Stimulated activated CD4-positive, alpha-beta T cell treated with anti-CD3 and anti-CD28 coated beads, Interleukin-1b, Interleukin-23, amount 100 ng/mL, for 1 hour (primary cell): ENCODE measurements at places on chromosomes 5 and 9.

DNA sequence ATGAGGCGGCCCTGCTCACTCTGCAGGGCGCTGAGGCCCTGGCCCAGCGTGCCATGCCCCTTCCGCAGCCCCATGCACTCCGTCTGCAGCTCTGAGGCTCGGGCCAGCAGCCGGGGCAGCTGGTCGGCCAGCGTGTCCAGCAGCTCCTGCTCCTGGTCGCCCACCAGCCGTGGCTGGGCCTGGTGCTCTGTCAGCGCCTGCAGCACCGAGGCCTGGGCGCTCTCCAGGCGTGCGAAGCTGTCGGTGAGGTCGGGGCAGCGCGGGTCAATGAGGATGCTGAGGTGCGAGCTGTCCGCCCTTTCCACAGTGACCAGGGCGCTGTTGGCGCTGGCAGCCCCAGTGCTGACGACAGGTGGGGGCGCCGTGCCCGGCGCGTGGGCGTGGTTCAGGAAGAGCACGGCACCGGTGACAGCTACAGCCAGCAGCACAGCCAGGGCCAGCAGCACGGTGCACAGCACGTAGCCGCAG is 9.4 kb downstream of the FIBCD1 start:
- DNase-seq: no peak

DNA sequence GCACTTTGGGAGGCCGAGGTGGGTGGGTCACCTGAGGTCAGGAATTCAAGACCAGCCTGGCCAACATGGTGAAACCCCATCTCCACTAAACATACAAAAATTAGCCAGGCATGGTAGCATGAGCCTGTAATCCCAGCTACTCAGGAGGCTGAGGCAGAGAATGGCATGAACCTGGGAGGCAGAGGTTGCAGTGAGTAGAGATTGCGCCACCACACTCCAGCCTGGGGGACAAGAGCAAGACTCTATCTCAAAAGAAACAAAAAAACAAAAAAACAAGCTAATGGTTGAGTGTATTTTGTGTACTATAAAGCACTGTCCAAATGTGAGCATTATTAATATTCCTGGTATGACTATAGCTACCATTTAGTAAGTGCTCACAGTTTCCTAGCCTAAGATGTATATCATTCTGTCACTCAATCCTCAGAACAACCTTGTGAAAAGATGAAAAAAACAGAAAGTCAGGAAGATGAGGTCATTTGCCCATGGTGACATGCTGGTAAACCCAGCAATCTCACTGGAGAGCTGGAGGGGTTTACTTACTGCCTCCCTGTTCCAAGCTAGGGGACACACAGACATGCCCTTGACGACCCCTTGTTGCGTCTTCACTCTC is 27.7 kb downstream of the ARHGEF37 start:
- no peak for DNase-seq

GRCh38 chr9:107284636-107285035 is 1.6 kb downstream of the RAD23B start:
- no peak for DNase-seq

GRCh38 chr5:88480801-88481499 is 212.3 kb upstream of the TMEM161B start:
- no peak for DNase-seq

- peak; percentile 57 for DNase-seq
Observed at GRCh38 chr9:129495620-129496472, 125.1 kb downstream of the C9orf50 start.

DNA sequence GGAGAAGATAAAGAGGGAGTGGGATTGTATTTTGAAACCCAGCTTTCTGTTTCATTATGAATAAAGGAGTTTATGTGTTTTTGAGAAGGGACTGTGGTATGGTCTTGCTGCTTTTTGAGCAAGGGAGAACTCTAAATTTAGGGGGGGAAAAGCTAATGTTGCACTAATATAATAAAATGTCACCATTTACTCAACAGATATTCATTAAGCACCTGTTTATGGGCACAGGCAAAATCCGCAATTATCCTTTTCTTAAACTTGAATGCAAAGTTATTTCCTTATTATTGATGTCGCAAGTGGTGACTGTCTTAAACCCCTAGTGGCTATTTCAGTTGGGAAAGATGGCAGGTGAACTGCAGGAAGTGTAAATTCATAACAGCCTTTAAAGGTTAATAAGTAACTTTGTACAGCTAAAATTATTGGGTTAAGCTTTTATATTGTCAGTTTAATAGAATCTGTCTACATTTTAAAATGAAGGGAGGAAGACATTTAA is 1.5 kb downstream of the CDC42SE2 start:
- DNase-seq: no peak

DNA sequence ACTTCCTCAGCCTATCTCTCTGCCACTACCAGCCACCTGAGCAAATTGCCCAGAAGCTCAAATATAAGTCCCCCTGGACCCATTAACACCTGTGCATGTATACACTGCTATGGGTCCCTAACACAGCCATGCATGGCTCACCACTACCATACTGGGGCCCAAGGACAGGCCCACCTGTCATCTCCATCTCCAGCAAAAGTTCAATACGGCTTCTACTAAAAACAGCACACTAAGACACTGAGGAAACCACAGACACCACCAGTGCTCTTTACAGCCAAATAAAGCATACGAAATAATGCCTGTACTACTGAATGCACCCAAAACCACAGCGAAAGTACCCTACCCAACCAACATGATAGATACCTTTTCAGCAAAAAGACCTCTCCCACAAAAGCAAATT is 85.6 kb upstream of the GHR start:
- no peak for DNase-seq

DNA sequence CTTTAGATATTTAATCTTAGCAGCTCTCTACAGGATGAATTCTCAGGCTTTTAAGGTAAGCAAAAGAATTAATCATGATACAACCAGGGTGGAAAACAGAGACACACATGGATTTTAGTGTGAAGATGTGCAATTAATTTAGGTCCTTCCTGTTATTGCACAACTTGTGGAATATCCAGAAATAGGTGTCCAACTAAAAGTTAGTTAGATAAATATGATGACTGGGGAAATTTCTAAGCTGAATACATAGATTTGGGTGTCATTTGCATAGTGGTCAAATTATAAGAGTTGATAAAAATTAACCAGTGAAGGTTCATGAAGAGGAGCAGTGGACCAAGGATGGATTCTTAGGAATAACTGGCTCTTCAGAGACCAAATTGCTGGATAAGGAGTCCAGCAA is 266.1 kb downstream of the PRR16 start:
- no peak for DNase-seq

DNA sequence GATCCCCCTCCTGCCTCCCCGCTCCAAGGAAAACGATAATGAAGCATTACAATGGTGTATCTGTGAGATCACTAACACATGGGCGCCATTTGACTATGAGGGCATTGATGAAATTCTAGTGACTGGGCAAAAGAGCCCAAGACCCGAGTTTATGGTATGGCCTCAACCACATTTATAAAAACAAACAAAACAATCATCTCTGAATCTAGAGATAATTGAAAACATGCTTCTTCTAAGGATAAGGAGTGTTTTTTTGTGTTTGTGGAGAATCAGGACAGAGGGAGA is 100.9 kb upstream of the SEMA6A start:
- DNase-seq: no peak

GRCh38 chr9:119004618-119004990 is 364.6 kb downstream of the BRINP1 start:
- no peak for DNase-seq

GRCh38 chr5:124365361-124365801 is 381.1 kb downstream of the ZNF608 start:
- DNase-seq: no peak
